Activated T-helper 2 cell treated with anti-CD3 and anti-CD28 coated beads, Interferon-gamma antibody, Interleukin-2, Interleukin-4, amounts not matched to agents 10 μg/mL and 5 μg/mL and 100 μg/mL, durations not matched to agents 14 hours and 24 hours and 36 hours (primary cell): ENCODE measurements at places on chromosomes 12 and 14.

- H3K4me3 ChIP-seq, result no peak overlapping the region
- no peak overlapping the region for H3K27ac ChIP-seq
- H3K36me3 ChIP-seq, result no peaks in the 10 kb centered on the region
- no peaks in the 10 kb centered on the region for H3K4me1 ChIP-seq
Measured at GRCh38 chr12:22860926-22861325, 236.0 kb downstream of the ETNK1 start.

DNA sequence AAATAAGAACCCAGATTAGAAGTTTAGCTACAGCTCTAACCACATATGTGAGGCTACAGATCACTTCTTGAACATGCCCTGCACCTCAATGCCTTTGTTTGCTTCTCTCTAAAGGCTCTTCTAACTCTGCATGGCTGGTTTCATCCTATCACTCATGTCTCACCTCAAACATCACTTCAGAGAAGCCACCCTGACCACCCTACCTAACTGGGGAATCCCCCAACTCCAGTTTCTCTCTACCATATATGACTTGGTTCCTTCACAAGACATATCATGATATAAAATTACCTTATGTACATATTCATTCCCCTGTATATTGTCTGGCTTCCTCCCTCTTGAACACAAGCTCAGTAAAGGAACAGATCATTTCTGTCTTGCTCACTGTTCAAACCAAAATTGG, 250.2 kb upstream of the GRIP1 start:
- H3K4me3 ChIP-seq, result no peak overlapping the region
- DNase-seq, result no peak
- H3K36me3 ChIP-seq, result no peaks in the 10 kb centered on the region

DNA sequence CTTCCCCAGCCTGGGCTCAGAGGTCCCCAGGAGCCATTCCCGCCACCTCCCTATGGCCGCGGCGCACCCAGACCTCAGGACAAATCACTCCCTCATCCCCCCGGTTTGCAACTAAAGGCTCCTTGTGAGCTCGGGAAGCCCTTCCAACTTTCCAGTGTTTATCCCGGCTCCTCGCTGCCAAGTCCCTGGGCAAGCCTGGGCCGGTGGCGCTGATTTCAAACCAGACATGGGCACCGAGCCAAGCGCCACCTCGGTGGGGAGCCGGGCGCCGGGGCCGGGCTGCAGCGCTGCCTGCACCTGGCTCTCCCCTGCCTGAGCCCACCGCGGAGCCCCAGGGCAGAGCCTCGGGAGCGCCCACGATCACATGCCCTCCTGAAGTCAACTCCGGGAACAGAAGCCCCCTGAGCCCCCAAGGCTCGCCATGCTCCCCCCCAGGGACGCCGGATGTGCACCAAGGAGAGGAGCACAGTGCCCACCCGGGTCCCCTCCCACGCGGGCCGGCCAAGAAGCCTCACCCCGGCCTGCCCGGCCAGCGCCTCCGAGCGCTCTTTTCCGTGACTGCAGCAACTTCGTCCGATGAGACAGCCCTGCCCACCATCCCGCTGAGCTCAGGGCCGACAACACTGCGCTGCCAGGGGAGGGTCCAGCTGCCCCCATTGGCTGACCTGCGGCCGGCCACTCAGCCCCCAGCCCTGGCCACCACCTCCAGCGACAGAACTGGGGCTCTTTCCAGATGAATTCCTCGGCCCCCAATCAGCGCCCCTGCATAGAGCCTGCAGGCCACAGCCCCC, 50.0 kb downstream of the NCOR2 start:
- H3K4me1 ChIP-seq, result no peaks in the 10 kb centered on the region
- no peak for DNase-seq
- H3K27me3 ChIP-seq, result no peaks in the 10 kb centered on the region
- H3K4me3 ChIP-seq, result no peak overlapping the region
- H3K36me3 ChIP-seq, result no peaks in the 10 kb centered on the region

GRCh38 chr12:127873306-127873705, 393.7 kb upstream of the TMEM132C start:
- H3K4me3 ChIP-seq, result no peak overlapping the region
- H3K27ac ChIP-seq, result no peak overlapping the region
- H3K36me3 ChIP-seq, result no peaks in the 10 kb centered on the region
- no peaks in the 10 kb centered on the region for H3K4me1 ChIP-seq
- H3K27me3 ChIP-seq, result no peaks in the 10 kb centered on the region
